Urinary bladder (tissue), 4 donors: ENCODE measurements at places on chromosomes 1 and 21. TPM values are rescaled to one million over a fixed set of nuclear protein-coding genes. Genes with fewer than 3 reads are reported as not detected.

Gene CR1
- total RNA-seq = 6.7 TPM

Gene FAM151A
- not detected for total RNA-seq

Gene OR6K3
- total RNA-seq = not detected

Gene YIPF1
- 18.1 TPM for total RNA-seq

DNA sequence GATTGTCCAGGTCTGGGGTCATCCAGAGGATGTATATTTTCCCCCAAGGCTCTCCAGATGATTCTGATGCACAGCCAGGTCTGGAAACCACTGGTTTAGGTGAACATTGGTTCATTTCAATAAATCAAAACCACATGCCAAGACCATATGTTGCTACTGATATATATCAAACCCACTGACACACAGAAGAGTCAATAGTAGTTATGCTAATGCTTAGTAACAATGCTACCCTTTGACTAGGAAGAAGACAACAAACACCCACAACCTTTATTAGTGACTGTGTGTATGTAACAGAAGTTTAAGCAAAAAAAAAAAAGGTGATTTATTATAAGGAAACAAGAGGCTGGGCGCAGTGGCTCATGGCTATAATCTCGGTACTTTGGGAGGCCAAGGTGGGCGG is 35.6 kb upstream of the POU2F1 start:
- DNase-seq = no peak

Gene TIAM1
- total RNA-seq = 36.0 TPM

Gene MCL1
- 160 TPM for total RNA-seq

DNA sequence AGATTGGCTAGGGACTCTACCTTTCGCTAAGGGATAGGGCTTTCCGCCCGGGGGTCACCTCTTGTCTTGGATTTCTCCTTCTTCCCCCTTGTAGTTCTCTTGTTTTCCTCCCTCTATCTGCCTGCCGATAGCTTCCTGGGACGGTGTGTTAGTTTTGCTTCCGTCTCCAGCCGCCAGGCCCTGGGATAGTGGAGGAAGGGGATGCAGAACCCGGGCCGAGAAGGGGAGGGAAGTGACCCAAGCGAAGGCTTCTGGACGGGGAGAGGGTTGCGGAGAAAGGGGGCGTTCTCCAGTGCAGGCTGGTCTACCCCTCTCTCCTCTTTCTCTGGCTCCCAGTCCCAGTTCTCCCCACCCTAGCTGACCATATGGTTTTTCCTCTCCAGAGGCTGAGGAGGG is 871 bp downstream of the TUFT1 start:
- no peak for DNase-seq

GRCh38 chr1:167695147-167695546 is 26.6 kb upstream of the MPZL1 start:
- no peak for DNase-seq

GRCh38 chr21:16550917-16551741 is 821.3 kb downstream of the USP25 start:
- no peak for DNase-seq

- no peak for DNase-seq
Observed at GRCh38 chr1:112806090-112806642, 91.0 kb upstream of the PPM1J start.

GRCh38 chr21:33289199-33289819 is 23.1 kb downstream of the IL10RB start:
- DNase-seq = no peak
